ENCODE measurements at places on chromosomes 12 and 14. TPM values are rescaled to one million over a fixed set of nuclear protein-coding genes. Genes with fewer than 3 reads are reported as not detected.

The ARMH4 gene
- total RNA-seq, result 2.1 TPM

The PAPLN gene
- 1.2 TPM for total RNA-seq

The ACADS gene
- total RNA-seq, result 12.0 TPM

The CDCA4 gene
- 50.5 TPM for total RNA-seq

The VRK1 gene
- 44.7 TPM for total RNA-seq

The PRR4 gene
- 0.46 TPM for total RNA-seq

The CLEC1B gene
- not detected for total RNA-seq

GRCh38 chr12:48907245-48907644 lies 18.0 kb downstream of the FKBP11 start:
- no peak for DNase-seq

DNA sequence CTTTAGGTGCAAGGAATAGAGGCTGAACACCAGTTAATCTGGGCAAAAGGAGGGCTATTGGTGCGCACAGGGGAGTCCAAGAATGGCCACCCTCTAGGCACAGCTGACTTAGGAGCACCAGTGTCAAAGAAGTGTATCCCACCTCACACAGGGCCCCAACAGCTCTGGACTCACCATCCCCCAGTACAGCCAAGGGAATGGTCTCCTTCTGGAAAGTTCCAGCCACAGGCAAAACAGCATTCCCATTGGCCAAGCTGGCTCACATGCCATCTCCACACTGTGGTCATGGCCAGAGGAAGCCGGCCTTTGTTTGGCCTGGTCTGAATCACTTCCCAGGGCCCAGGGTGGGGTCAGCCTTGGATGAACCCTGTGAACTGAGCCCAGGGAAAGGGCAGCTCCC lies 120.1 kb downstream of the DICER1 start:
- no peak for DNase-seq

DNA sequence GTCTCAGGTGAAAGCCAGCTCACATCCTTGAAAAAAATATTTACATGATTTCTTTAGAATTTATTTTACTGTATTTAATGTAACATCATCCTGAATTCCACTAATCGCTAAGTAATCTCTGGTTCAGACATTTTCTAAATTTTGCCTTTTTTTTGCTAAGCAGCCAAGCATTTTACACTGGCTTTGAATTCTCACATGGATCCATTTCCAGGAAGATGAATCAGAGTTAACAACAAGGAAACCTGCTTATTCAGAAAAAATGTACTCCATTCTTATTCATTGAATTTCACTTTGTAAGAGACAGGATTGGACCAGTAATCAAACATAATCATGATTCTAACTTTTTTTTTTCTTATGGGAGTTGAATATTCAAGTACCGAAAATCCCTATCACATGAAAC lies 1785.1 kb upstream of the FLRT2 start:
- DNase-seq, result no peak

- no peak for DNase-seq
Observed at GRCh38 chr12:40794087-40794486, 101.8 kb downstream of the CNTN1 start.

DNA sequence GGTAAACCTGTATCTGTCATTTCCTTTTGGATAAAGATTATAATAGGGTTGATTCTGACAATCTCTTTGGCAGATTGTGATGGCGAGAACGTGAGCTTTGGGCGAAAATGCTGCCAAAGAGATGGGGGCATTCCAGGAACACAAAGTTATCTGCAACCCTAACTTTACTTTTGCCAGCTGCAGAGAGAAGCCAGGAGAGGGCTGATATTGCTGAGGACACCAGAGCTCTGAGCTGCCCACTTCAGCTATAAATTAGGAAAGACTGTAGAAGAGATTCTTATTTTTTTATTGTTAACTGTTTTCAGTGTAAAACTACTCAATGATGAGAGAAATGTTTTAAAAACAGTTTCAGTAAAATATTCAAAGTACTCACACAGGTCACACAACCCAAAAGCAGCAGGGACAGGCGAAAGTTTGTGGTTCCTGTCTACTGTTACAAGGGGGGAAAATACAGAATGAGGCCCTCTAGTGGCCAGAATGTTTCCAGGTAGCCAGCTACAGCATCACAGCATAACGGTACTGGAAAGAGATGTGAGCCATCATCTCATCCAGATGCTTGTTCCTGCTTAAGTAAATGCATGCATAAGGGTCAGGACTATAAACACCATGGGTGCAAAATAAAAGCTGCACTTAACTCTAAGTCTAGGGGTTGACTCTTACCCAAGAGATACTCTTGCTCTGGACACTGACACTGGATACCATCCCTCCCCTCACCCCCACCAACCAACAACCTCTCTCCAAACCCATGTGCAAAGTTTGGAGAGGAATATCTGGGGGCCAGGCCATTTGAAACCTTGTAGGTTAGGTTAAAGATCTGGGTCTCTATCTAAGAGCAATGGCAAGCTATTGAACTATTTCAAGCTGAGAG lies 498.4 kb downstream of the RMST start:
- DNase-seq, result no peak

DNA sequence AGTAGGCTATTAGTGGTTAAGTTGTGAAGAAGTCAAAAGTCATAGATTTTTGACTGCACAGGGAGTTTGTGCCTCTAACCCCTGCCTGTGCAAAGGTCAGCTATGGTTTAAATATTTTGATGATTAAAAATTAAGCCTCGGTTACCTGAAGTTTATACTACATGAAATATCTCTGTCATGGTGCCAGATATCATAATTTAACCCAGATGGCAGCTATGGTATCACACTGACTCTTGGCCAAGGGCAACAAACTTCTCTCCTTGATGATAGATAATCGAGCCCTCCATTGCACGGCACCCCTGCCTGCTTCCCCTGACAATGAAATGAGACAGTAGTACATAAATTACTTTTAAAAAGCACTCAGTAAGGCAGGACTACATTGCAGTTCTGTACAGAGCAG lies 80.8 kb downstream of the SLC35F4 start:
- DNase-seq, result no peak

- no peak for DNase-seq
Observed at GRCh38 chr12:70122804-70123203, 120.4 kb upstream of the CNOT2 start.

DNA sequence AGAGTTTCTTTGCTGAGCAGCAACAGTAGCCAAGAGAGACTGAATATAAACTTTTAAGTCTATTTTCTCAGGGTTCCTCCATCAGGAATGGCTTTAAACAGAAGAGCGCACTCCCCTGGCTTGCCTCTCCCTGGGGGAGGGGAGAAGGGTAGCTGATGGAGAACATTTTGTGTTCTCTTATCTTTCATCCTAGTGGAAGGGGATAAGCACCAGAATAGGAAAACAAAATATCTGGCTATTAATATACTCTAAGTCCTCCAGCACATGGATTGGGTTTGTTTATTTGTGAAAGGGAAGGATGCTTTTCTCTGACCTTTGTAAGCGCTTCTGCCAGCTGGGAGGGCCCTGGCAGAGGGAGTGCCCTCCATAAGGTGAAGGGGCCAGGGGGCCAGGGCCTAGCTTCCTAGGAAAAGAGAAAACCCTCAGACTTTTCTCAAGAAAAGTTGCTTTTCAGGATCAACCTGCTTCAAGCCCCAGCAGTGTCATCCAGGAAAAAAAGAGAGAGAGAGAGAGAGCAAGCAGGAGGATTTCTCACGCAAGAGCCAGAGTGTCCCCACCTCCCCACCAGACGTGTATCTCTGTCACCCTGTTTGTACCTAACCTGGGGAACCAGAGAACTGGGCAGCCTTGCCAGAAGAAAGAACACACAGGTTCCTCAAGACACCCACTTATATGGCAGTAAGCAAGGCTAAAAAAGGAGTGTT lies 34.3 kb upstream of the ATP2A2 start:
- DNase-seq, result no peak

DNA sequence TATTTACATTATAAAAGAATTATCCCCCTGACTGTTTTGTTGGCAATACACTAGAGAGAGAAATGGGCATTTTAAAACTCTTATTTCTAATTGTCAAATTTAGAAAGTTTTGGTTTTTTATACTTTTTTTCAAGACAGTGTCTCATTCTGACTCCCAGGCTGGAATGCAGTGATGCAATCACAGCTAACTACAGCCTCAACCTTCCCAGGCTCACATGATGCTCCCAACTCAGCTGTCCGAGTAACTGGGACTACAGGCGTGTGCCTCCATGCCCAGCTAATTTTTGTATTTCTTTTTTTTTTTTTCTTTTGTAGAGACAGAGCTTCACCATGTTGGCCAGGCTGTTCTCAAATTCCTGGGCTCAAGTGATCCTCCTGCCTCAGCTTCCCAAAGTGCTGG lies 8.3 kb upstream of the OR11H6 start:
- DNase-seq, result no peak

GRCh38 chr12:110725267-110725666 lies 17.4 kb downstream of the PPP1CC start:
- no peak for DNase-seq

DNA sequence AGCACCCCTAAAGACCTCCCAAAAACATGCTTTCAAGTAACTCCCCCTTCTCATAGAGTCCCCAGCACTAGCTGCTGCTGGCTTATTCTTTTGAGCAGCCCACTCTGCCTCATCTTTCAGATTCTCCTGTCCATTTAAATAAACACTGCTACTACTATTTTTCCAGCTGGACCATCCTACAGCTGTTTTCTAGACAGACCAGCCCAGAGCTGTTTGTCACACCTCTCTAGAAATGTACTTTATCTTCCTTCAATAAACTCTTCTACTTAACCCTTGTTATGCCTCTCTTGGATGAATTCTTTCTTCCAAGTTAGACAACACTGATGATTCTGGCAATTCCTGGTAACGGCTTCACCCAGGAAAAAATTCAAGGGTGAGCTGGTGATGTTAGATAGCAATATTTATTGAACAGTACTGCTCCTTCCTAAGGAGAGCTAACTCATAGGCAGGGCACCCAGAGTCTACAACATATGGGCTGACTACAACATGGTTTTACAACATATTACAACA lies 995.7 kb downstream of the LRFN5 start:
- no peak for DNase-seq

DNA sequence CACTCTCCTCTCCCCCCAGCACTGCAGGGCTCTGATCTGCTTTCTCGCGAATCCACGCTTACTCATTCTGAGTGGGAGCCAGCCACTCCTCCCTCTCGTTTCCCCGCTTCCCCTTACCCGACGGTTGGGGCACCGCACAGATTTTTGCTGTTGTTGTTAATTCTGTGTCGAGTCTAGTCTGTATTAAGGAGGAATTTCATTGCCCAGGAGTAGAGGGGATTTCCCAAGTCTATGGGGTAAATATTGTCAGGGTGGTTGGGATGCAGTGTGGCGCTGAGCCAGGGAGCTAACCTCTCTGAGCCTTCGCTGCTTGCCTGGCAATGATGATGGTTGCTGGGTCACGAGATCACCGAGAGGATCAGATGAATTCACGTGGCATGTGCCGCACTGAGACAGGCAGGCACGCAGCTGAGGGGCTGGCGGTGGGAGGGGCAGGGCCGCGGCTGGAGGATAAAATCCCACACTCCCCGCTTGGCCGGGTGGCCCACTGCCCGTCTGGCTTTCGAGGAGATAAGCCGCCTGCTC lies 18.5 kb downstream of the NCOR2 start:
- peak; percentile 48 for DNase-seq

DNA sequence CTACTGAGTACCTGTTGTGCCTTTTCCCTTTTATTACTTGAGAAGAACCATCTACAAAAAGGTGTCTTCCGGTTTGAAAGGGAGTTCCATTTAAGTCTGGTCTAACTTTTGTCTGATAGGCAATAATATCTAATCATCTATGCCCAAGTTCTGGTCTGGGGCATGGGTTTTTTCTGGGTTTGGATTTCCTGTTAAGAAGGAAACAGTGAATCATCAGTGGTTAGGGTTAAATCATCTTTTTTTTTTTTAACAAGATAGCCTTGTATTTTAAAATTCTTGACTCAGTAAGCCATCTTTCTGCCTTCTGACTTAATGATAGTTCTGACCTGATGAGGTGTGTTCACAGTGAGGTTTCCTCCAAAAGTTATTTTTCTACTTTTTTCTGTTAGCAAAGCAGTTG lies 29.3 kb upstream of the CPNE8 start:
- DNase-seq, result no peak

DNA sequence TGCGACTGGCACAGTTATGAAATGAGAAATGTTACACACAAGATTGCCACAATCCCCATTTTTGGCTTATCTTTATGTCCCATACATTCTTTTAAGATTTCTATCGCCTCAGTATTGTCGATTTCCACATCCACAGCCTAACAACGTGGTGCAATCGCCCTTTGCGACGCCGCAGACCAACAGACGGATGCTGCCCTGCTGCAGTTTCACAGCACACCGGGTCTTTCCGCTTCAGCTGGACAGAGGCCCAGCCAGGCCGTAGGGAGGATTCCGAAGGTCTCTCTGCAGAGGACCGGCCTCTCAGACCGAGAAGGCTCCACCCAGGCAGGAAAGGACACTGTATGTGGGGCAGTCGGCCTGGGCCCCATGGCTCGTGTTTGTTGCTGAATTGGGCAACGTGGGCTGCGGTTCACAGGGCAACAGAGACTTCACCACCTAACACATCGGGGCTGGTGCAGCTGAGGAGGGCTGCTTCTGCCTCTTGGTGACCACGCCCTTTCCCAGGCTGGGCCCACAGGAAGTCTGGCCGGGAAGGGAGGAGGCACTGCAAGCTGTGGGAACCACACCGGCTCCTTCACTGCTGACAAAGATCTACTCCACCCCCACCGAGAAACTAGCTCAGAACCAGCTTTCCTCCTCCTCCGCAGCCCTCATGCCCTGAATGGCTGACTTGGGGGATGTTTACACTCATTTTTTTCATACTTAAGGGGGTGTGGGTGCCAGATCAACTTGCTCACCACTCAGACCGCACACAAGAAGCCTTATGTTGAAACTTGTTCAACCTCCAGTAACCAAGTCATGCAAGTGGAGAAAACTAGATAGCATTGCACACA lies 32.9 kb upstream of the MDM1 start:
- peak; percentile 68 for DNase-seq

DNA sequence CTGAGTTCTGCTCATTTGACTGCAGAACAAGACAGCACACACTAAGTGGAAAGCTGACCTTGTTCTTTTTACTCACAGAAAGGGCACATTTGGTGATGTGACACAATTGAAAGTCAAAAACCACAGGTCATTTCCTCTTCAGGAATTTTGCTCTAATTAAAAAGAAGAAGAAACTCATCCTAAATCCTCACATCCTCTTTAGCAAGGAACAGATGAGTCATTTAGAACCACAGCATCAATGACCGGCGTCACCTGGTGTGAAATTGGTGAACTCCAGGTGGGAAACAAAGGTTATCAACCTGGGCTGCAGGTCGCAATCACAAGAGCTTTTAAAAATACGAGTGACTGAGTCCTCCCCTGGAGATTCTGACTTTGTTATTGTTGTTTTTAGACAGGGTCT lies 2.9 kb upstream of the RNU6-8 start:
- no peak for DNase-seq

GRCh38 chr12:78060186-78060585 lies 229.5 kb downstream of the NAV3 start:
- DNase-seq, result no peak

Measured in pulmonary artery endothelial cell (primary cell).